ENCODE measurements at places on chromosomes 1 and 21. TPM values are rescaled to one million over a fixed set of nuclear protein-coding genes. Genes with fewer than 3 reads are reported as not detected.

DNA sequence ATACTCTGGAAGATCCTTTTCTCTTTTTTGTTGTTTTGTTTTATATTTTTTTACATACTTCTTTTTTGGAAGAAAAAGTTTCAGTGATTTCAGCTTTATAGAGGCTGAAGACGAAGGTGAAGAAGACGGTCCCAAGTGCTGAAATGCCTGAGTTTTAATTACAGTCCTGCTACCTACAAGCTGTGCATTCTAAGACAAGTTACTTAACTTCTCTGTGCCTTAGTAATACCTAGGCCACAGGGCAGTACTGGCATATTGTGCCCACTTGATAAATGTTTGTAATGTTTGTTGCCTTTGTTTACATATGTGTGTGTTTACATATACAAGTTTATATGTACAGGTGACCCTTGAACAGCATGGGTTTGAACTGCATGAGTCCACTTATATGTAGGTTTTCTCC, 56.3 kb upstream of the ANGPTL3 start:
- no peak overlapping the region for H3K27ac ChIP-seq
- H3K27me3 ChIP-seq, result no peaks in the 10 kb centered on the region
- DNase-seq, result no peak
- no peaks in the 10 kb centered on the region for H3K4me1 ChIP-seq
- no peaks in the 10 kb centered on the region for H3K36me3 ChIP-seq

GRCh38 chr1:238485912-238486209, 595.1 kb upstream of the ZP4 start:
- no peaks in the 10 kb centered on the region for H3K4me1 ChIP-seq
- DNase-seq, result no peak
- H3K36me3 ChIP-seq, result no peaks in the 10 kb centered on the region
- peak overlapping the region; percentile 42 for H3K4me3 ChIP-seq
- no peak overlapping the region for H3K27ac ChIP-seq

DNA sequence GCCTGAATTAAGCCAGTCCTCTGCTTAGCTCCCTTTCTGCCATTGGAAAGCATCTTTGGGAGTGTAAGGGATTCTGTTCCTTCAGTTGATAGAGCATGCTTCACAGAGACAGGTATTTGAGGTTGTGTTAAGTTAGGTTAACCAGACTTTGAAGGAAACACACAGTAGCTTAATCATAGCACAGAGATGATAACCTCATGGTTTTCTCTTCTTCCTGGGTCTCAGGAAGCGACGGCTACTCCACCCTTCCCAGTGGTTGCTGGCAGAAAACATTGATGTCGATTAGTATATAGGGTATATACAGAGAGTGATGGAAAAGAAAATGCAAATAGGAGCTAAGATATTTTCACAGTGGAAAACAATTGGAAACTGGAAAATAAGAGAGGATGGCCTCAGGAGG, 42.0 kb downstream of the S1PR1 start:
- H3K27ac ChIP-seq, result no peak overlapping the region
- H3K4me1 ChIP-seq, result no peaks in the 10 kb centered on the region
- H3K27me3 ChIP-seq, result no peaks in the 10 kb centered on the region
- no peaks in the 10 kb centered on the region for H3K36me3 ChIP-seq

DNA sequence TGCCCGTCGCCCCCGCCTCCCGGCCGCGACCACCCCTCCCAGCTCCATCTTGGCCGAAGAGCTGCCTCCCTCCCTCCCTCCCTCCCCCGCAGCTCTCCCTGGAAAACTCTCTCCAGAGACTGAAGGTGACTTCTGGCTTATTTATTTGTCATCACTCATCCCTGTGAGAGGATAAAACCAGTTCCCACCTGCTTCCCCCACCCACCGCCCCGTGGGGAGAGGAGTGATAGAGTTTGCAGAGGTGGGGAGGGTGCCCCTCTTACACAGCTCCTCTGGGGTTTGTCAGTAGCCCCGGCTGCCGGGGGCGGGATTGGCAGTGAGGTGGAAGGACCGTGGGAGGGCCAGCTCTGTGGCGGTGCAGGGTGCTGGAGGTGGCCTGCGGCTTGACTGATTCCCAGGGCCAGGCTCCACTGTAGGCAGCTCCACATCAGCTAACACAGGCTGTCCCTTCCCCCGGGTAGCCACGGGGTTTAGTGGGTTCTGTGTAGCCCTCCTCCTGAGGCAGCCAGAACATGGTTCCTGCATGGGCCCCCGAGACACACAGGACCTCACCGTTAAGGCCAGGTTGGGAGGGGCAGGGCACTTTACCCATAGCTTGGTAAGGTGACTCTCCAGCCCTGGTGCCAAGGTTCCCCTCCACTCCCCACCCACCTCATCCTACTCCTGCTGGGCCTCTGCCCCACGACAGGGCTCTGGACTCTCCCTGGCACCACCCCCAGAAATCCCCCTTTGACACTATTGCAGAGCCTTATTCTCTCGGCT, 62.2 kb downstream of the ELK4 start:
- H3K36me3 ChIP-seq, result no peaks in the 10 kb centered on the region
- peaks cover 1% of the 10 kb centered on the region for H3K4me1 ChIP-seq
- H3K27me3 ChIP-seq, result no peaks in the 10 kb centered on the region
- no peak overlapping the region for H3K4me3 ChIP-seq
- no peak for DNase-seq

- no peaks in the 10 kb centered on the region for H3K36me3 ChIP-seq
- peaks cover 2% of the 10 kb centered on the region for H3K4me1 ChIP-seq
- peak overlapping the region; percentile 37 for H3K4me3 ChIP-seq
- peak overlapping the region; percentile 83 for H3K27ac ChIP-seq
Measured at GRCh38 chr1:2132222-2133038, 62.1 kb downstream of the FAAP20 start.

DNA sequence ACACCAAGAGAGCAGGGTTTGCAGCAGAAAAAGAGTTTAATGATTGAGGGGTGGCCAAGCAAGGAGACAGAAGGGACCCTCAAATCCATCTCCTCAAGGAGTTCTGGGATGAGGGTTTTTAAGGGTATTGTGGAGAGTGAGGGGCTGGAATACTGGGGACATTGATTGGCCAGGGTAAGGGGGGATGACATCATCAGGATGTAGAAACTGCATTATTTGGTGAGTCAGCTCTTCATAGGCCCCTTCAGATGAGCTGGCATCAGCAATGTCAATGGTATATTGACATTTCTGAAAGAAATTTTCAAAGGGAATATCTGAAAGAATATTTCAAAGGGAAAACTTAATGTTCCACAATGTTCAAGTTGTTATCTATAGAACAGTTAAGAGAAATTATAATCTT, 168.1 kb upstream of the SNX7 start:
- DNase-seq, result no peak
- no peak overlapping the region for H3K4me3 ChIP-seq
- no peak overlapping the region for H3K27ac ChIP-seq
- no peaks in the 10 kb centered on the region for H3K36me3 ChIP-seq
- H3K27me3 ChIP-seq, result no peaks in the 10 kb centered on the region

DNA sequence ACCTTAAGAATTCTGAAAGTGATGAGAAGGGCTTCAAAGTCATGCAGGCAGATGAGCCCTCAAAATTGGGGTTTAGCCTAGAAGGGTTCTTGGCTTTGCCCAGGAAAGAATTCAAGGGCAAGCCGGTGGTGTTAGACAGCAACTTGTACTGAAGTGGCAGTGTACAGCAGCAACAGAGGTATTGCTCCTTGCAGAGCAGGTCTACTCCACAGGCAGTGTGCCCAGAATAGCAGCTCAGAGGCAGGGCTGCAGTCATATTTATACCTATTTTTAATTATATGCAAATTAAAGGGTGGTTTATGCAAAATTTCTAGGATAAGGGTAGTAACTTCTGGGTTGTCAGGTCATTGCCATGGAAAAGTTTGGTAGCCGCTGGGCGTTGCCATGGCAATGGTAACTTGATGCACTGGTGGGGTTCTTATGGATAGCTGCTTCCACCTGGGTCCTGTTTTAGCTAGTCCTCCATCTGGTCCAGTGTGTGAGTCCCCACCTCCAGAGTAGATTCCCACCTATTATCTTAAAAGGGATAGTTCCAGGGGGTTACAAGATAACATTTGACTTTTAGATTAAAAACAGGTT, 57.9 kb upstream of the CR2 start:
- H3K4me1 ChIP-seq, result no peaks in the 10 kb centered on the region
- no peaks in the 10 kb centered on the region for H3K36me3 ChIP-seq
- no peak overlapping the region for H3K27ac ChIP-seq
- no peak for DNase-seq
- no peaks in the 10 kb centered on the region for H3K27me3 ChIP-seq

DNA sequence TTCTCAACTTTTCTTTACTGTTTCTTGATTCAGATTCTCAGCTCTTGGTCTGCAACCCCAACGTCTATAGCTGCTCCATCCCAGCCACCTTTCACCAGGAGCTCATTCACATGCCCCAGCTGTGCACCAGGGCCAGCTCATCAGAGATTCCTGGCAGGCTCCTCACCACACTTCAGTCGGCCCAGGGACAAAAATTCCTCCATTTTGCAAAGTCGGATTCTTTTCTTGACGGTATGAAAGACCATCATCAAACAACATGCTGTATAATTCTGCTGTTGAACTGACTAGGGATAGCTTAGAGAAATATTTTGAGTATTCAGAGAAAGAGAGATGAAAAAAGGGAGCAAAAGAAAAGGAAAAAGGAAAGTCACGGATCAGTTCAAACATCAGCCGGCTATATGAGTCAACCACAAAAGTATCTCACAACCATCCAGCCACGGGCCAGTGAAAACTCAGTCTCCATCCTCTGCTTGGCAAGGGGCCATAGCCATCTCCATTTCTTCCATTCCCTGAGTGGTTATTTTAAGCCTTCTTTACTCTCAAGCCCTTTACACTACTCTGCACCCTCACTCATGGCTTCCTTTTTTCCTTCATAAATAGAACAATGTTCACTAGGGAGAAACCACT, 14.1 kb downstream of the DNASE2B start:
- no peaks in the 10 kb centered on the region for H3K27me3 ChIP-seq
- H3K4me1 ChIP-seq, result no peaks in the 10 kb centered on the region
- H3K27ac ChIP-seq, result no peak overlapping the region
- no peak overlapping the region for H3K4me3 ChIP-seq
- no peaks in the 10 kb centered on the region for H3K36me3 ChIP-seq
- no peak for DNase-seq

The H3-3A gene
- total RNA-seq, result 365 TPM

The PLPPR4 gene
- total RNA-seq, result 0.12 TPM

DNA sequence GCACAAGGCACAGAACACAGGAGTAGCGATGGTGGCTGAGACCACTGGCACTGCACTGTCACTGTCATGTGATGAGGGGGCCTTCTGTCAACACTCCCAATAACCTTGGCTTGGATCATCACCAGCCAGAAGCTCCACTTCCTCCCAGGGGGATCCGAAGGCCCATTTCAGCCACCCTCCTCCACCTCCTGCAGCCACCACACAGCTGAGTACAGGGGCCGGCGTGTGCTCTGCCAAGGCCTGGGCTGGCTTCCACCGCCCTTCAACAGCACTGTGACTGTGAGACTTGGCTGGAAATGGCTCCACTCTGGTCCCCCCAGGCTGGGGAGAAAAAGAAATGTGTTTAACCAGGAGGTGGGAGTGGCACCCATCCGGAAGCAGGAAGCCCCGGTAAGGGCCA, 9.9 kb upstream of the NADK start:
- DNase-seq, result no peak
- H3K27me3 ChIP-seq, result no peaks in the 10 kb centered on the region
- H3K36me3 ChIP-seq, result no peaks in the 10 kb centered on the region
- H3K4me3 ChIP-seq, result no peak overlapping the region
- H3K4me1 ChIP-seq, result no peaks in the 10 kb centered on the region
- no peak overlapping the region for H3K27ac ChIP-seq

The CD1E gene
- total RNA-seq, result not detected

DNA sequence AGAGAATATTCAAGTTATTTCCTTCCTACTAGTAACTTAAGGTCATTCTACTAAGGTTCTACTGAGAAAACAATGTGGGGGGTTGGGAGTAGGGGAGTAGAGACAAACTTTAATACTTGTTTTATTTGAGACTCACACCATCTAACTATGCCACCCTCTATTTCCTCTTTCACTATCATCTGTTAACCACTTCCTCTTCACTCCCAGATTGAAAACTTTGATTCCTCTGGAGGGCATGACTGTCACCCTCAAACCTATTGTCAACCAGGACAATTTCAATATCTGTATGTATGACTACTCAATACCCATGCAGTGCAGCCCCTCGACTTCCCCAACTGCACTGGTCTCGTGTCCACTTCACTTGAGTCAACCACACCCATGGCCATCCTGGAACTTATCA, 165.6 kb upstream of the POGK start:
- no peak overlapping the region for H3K4me3 ChIP-seq
- no peak overlapping the region for H3K27ac ChIP-seq
- H3K4me1 ChIP-seq, result no peaks in the 10 kb centered on the region
- H3K36me3 ChIP-seq, result no peaks in the 10 kb centered on the region
- H3K27me3 ChIP-seq, result no peaks in the 10 kb centered on the region

DNA sequence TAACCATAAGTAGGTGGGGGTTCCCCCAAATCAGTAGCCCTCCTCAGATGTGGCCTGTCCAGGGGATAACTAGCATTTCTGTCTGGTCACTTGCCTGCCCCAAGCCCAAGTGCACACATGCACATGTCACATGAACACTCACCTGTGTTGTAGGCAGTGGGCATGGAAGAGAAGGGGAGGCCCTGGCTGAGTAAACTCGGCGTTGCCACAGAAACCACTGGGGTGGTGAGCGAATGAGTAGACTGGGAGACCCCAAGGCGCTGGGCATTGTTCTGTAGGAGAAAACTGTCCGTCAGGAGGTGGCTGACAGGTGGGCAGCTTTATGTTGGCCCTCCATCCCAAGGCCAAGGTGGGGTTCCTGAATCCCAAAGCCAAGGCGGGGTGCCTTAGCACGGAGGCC, 25.6 kb downstream of the MEF2D start:
- H3K4me1 ChIP-seq, result peaks cover 20% of the 10 kb centered on the region
- no peak overlapping the region for H3K4me3 ChIP-seq
- H3K27ac ChIP-seq, result peak overlapping the region; percentile 68
- H3K36me3 ChIP-seq, result no peaks in the 10 kb centered on the region
- H3K27me3 ChIP-seq, result no peaks in the 10 kb centered on the region

The IGSF9 gene
- total RNA-seq, result 14.0 TPM

GRCh38 chr1:43270421-43271095, 775 bp downstream of the TMEM125 start:
- H3K4me1 ChIP-seq, result peaks cover 3% of the 10 kb centered on the region
- H3K4me3 ChIP-seq, result no peak overlapping the region
- H3K27me3 ChIP-seq, result no peaks in the 10 kb centered on the region
- H3K36me3 ChIP-seq, result no peaks in the 10 kb centered on the region
- no peak overlapping the region for H3K27ac ChIP-seq
- peak; percentile 16 for DNase-seq

DNA sequence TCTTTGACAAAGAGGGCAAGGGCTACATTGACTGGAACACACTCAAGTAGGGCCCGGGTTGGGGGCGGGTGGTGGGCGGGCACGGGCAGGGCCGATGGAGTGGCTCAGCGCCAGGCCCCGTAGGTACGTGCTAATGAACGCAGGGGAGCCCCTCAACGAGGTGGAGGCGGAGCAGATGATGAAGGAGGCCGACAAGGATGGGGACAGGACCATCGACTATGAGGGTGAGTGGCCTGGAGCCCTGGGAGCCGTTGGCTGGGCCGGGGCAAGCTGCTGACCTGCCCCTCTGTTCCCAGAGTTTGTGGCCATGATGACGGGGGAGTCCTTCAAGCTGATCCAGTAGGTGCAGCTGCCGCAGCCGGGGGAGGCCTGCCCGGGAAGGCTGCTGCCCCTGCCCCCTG, 1.8 kb downstream of the CALML6 start:
- H3K27me3 ChIP-seq, result no peaks in the 10 kb centered on the region
- peaks cover 6% of the 10 kb centered on the region for H3K4me1 ChIP-seq
- H3K27ac ChIP-seq, result no peak overlapping the region
- H3K36me3 ChIP-seq, result no peaks in the 10 kb centered on the region

The SNX27 gene
- total RNA-seq, result 42.7 TPM

GRCh38 chr1:9317591-9318417, 25.1 kb downstream of the SPSB1 start:
- H3K36me3 ChIP-seq, result no peaks in the 10 kb centered on the region
- peaks cover 50% of the 10 kb centered on the region for H3K4me1 ChIP-seq
- H3K4me3 ChIP-seq, result no peak overlapping the region
- H3K27me3 ChIP-seq, result no peaks in the 10 kb centered on the region
